Activated CD4-positive, CD25-positive, alpha-beta regulatory T cell treated with anti-CD3 and anti-CD28 coated beads, Interleukin-2, amount 50 U/mL, for 24 hours (primary cell): ENCODE measurements at places on chromosomes 4 and X.

DNA sequence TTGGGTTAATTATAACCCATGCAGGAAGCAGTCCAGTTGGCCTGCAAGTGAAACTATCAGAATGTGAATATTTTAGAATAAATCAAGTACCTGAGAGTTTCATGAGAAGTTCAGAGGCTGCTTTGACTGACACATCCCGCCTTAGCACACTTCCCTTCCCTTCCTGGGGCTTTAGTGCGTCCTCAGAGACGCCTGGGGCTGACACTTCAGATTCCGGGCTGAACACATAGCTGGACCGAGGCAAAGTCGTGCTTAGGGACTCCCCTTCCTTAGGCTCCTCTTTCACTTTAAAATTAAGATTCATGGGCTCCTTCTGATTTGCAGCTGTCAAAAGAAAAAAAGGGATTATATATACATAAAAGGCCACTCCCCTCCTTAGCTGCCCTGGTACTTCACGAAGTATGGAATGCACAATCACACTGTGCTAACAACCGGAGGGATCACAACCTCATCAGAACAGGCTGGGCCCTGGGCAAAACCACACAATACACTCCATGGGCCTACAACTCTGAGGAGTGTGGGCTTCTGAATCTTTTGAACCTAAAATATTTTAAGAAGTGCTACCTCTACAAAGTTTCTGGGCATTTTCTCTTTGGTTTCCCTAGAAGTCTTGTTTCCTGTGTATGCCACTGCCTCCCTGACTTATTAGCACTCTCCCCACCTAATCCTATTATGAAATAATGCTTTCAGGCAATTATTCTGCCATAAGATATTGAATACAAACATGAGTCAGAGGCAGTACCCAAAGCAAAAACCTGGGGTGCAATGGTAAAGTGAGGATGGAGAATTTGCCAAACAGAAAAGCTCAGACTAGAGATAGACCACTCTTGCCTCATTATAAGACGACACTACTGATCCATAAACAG is 68.2 kb downstream of the ZNF827 start:
- ATAC-seq: no peak

DNA sequence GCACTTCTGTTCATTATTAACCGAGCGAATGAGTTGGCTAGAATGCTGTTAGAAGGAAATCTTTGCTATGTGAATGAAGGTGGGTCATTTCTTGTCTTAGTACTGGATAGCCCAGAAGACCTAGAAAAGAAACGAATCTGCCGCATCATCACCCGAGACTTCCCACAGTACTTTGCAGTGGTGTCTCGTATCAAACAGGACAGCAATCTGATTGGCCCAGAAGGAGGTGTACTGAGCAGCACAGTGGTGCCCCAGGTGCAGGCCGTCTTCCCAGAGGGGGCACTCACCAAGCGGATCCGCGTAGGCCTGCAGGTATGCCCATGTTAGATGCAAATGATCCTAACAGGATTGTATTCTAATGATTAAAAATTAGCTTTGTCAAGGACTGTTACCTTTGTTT is 286.3 kb downstream of the ANK2 start:
- ATAC-seq: no peak

GRCh38 chr4:4640692-4641091 is 98.8 kb upstream of the STX18 start:
- ATAC-seq: no peak

GRCh38 chrX:118519411-118520215 is 24.0 kb downstream of the DOCK11 start:
- no peak for ATAC-seq

GRCh38 chr4:186351668-186352194 is 85.7 kb downstream of the F11 start:
- ATAC-seq: no peak

GRCh38 chr4:154911608-154912098 is 130.6 kb downstream of the RBM46 start:
- ATAC-seq: no peak

- ATAC-seq: no peak
Measured at GRCh38 chr4:137651128-137651527, 118.8 kb upstream of the PCDH18 start.

- ATAC-seq: no peak
Measured at GRCh38 chrX:11641349-11642065, 24.2 kb downstream of the ARHGAP6 start.

DNA sequence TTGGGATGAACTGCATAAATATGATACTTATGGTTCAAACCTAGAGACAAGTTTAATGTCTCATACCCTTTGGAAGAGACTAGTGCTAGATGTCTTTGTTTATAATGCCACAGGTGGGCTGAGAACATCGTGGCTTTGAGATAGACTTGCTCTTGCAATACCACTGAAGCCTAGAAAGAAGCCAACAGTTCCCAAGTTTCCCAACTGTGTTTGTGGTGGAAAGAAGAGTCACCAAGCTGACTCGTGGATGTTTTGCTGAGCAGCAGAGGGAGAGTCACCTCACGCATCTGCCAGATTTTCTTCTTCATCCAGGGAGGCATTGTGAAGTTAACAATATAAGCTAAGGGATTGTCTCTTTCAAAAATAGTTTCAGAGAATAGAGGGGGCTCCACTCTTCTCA is 1076.2 kb downstream of the C4orf33 start:
- no peak for ATAC-seq

GRCh38 chr4:136664988-136665387 is 867.3 kb downstream of the PCDH18 start:
- no peak for ATAC-seq

DNA sequence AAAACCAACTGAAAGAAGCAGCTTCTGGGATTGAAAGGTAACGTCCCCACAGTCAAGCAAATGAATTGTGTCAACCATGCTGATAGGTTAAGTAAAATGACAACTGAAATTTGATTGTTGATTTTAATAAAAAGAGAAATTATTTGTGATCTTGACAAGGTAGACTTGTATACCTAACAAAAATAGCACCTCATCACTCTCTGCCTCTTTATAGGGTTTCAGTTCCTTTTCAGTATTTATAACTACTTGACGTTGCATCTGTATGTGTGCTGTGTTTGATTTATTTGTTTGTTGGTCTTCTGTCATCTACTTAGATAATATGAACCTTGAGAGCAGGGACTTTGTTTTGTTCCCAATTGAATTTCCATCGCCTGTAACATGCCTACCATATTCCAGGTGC is 7.9 kb upstream of the PPP3CA start:
- no peak for ATAC-seq

DNA sequence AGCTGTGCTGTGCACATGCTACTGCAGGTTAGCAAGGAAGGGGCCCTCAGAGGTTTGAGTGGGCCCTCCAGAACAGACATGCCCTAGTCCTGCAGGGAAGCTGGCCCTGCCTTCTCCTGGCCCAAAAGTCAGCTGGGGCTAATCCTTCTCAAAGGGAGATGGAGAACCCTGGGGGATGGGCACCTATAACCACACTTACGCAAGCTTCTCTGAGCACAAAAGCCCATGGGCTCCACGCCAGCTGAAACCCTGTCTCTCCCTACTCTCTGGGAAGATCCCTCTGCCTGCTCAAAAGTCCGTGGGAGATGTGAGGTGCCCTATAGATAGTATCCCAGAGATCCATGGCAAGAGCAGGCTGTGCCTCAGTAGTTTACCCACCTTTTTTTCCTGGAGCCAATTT is 58.9 kb upstream of the DKK2 start:
- ATAC-seq: no peak

DNA sequence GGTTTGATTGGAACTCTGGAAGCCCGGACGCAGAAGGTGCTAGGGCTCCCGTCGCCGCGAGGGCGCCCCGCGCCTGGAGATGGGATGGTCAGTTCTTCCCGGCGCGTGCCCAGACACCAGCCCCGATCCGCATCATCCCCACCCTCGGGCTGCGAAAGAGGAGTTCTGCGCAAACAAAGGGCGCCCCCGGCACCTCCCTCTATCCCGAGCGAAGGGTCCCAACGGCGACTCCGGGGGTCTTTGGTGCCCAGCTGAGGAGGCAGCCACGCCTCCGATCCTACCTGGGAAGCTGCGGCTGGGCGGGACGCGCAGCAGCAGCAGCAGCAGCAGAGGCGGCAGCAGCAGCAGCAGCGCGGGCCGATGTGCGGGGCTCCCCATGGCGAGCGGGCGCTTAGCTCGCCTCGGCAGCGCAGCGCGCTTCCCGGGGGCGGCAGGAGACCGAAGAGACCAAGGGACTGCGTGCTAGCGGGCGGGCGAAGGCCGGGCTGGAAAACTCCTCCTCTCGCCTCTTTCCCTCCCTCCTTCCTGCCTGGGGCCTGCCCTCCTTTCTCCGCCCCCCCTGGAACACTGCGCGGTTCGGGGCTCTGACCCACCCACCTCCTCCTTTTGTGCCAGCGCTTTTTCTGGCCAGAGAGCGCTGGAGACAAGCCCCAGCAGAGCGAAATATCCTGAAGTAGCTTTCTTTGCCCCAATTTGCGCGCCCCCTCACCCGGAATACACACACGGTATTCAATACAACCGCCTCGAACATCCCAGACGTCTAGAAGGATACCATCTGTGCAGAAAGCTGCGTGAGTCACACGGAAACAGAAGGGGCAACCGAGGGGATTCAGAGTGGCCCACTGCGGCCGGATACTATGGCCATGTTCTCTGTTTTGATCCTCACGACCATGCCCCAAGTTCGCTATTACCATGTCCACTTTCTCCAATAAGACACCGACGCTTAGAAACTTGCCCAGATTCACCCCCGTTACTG is at the start of gene SRPX:
Gene SRPX (minus strand): TSS at position 457 of the 976 bp plus-strand sequence. CDS start 79 bp downstream, at position 378.
- no peak for ATAC-seq

DNA sequence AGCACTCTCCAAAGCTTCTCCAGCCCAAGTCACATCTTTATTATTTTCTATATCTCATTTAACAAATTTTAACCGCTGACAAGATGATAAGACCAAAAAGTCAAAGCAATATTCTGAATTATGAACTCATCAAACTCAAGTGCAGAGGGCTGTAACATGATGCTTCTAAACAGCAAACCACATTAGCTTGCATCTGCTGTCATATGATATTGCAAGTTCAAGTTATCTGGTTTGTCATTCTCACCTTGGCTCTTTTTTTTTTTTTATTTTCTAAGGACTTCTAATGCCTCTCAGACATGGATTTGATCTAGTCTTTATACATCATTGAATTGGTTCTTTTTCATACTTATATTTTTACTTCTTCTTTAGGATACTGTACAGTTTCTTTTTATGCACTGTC is 93.4 kb downstream of the SLC10A7 start:
- ATAC-seq: no peak

DNA sequence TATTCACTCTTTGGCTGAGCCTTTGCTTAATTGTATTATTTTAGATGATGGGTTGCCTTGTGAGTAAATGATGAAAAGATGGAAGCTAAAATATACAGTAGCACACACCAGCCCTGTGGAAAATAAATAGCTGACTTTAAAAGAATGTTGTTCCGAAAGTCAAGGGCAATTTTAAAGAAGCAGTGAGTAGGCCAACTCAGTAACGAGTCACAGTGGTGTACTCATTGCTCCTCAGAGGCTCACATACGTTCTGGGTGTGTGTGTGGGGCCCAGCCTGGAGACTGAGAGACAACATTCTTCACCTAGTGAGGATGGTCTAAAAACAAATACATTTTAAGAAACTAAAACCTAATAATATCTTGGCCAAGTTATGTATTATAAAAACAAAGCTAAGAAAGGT is 640.3 kb downstream of the TRIML1 start:
- no peak for ATAC-seq

DNA sequence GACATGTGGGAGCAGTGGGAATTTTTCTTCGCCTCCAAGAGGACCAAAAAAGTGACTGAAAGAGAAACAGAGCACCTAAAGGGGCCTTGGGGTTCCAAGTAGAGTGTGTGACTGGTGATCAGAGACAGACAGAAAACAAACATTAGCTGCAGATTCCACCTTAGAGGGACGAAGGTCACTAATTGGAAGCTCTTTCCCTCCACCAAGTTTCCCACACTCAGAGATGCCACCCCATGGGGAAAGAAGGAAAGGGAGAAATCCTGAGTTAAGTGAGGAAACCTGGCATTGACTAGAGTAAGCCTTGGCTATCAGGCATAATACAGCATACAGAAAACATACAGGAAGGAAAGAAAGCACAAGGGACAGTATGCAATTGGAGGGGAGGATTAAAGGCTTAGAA is 90.9 kb downstream of the HNRNPD start:
- no peak for ATAC-seq

DNA sequence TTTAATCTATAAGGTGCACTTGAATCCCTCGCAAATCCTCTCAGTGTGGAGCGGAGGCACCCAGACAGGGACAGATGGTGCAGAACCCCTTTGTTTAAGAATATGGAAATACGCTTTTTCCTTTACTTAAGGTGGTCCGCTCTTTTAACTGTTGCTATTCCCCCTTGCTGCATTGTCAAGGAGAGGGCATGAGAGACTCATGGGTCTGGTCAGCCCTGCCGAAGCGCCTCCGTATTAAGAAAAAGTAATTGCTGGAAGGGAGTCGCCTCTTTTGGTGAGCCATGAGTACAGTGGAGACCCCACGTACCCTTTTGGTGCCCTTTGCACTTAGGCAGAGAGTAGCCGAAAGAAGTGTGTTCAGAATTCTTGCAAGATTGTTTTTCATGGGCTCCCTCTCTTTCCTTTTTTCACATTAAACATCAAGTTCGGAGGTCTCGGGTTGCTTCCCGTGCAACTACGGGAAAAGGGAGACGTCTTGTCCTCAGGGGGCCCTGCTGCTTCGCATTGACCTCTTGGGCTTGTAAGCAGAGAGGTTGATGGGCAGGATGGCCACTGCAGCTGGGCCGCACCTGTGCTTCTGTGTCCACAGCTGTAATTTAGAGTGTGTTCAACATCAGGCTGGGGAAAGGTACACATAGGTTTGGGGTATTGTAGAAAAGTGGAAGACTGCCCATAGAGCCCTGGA is 109.6 kb downstream of the SPRY1 start:
- no peak for ATAC-seq

DNA sequence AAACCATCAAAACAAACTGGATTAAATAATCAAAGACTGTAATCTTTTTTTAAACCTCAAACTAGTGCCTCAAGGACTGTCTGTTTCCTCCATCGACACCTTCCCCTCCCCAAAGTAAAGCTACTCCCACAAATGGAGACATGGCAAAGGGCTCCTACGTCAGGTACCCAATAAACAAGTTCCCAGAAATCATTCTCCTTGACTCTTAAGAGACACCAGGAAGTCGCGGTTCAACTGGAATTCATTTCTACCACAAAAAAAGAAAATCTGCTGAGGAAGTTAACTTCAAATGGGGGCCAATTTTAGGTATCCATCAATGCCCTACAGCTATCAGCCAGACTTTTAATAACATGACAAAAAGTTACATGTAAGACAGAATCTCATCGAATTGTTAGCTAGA is 2.5 kb downstream of the RPS4X start:
- no peak for ATAC-seq

DNA sequence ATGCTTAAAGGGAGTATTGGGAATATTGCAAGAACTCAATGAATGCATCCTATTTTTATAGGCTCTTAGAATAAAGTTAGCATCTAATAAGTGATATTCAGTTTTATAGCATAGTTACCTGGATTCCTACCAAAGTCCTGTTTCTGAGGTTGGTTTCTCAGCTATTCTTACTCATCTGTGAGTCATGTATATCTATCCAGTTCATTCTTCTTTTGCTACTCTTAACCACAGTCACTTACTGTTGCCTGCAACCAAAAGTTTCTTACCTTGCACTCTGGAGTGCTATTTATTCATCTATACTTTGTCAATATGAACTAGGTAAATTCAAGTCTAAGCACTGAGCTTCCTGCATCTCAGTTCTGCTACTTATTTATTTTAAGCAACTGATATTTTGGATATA is 322.5 kb downstream of the HS3ST1 start:
- peak; percentile 36 for ATAC-seq
